ENCODE measurements at places on chromosomes 5 and 9.
A peak's percentile ranks its signal among the peaks of the same experiment; 100 is the strongest.

DNA sequence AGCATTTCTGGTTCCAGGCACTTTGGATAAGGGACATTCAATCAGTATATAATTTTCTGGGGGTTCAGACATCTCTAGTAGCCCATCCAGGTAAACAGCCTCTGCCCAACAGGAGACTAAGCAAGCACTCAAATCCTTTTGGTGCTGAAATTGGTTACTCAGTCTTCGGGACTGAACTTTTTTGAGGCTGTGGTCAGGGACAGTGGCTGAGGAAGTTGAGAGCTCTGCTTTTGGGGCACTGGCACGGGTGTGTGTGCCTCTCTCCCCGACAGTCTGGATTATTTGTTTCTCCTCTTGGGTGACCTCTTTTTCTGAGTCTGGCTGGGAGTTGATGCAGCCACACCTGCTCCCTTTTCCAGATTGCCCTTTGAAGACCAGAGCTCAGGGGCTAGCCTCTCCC lies 47.6 kb downstream of the ACER2 start:
- no peak for DNase-seq

GRCh38 chr9:20604562-20604961 lies 17.7 kb downstream of the MLLT3 start:
- no peak for DNase-seq

- DNase-seq = no peak
Measured at GRCh38 chr9:134992755-134993124, 75.0 kb upstream of the FCN1 start.

DNA sequence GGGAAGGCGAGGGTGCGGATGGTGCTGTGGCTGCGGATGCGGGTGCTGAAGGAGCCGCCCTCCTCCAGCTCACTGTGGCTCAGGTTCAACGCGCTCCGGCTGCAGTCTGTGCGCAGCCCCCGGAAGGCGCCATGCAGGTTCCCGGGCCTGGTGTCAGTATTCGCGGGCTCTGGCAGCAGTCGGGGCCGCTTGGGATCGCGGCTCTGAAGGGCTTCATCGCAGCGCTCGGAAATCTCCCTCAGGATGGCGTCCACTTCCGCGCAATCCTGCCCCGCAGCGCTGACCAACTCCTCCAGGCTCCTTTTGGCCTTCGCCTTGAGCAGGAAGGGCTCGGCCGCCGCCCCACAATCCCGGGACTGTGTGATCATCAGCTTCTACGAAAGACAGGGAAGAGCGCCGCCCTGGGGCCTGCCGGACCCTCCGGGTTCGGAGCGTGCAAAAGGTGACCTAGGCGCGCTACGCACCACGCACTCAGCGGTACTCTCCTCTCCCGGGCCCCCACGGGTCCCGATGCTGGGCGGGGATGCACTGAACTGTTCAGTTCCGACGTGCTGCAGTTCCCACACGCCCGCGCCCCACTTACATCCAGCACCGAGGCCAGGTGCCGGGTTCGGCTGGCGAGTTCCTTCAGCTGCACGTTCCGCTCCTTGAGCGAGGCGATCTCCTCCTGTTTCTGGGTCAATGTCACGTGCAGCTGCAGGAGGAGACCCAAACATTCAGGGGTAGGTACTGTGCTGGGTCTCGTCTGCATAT lies 6.5 kb downstream of the MCIDAS start:
- no peak for DNase-seq

- no peak for DNase-seq
Measured at GRCh38 chr5:134963098-134963497, 4.6 kb upstream of the CATSPER3 start.

DNA sequence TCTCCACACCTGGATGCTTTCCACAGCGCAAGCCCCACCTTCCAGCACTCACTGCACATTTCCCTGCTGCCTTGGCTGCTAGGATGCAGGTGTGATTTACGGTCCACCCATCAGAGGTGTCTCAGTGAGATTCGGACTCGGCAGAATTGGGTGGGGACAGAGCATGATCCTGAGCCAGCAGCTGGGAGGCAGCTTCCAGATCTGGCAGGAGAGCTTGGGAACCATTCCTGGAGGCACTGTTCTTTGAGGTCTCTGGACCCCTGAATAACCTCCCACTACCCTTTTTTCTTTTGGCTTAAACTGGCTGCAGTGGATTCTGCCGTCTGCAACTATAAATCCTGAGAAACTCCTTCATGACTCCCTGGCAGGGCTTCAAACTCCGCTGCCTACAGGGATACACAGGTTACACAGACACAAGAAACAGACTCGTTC lies 99.6 kb upstream of the PHYKPL start:
- DNase-seq = no peak

DNA sequence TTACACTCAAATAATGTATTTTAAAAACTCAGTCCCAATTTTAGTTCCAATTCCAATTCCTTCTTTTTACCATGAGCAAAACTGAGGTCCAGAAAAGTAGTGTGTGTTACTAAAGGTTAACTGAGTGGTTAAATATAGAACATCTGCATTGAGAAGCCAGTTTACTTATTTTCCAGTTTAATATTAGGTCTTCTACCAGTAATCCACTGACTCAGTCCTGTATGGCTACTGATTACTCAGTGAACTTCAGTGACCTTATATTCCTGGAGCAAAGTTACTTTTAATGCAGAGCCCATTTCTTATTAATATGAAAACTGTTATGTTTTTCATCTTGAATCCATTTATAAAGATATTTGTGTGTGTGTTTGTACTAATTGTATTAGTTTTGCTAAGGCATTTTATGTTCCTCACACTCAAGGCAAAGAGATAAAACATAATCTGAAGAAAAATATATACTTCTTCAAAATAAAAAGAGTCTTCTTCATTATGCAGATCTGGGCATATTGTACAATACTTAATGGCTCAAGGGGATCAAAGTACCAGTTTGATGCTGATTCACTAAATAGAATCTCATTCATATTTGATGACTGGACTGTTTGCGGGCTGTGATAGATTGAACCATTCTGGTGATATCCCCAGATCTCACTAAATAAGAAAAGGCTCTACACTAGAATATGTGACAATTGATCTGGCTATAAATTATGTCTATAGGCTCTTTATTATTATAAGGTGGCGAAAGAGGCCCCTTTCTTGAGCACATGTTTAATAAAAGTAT lies 60.8 kb downstream of the DMXL1 start:
- no peak for DNase-seq

GRCh38 chr5:98042961-98043360 lies 730.5 kb upstream of the RGMB start:
- no peak for DNase-seq

- no peak for DNase-seq
Measured at GRCh38 chr9:79111653-79112052, 460.1 kb upstream of the TLE4 start.

DNA sequence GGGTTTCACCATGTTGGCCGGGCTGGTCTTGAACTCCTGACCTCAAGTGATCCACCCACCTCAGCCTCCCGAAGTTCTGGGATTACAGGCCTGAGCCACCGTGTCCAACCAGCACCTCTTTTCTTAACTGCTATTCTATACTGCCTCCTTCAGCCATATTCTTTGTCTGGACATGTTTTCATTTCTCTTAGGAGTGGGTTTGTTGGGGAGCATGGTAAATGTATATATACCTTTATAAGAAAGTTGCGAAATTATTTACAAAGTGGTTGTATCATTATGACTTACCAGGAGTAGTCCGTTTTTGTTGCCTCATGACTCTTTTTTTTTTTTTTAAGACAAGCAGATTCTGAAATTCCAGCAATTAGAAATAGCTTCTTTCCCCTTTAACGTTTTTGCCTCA lies 38.7 kb downstream of the CDC42SE2 start:
- no peak for DNase-seq

DNA sequence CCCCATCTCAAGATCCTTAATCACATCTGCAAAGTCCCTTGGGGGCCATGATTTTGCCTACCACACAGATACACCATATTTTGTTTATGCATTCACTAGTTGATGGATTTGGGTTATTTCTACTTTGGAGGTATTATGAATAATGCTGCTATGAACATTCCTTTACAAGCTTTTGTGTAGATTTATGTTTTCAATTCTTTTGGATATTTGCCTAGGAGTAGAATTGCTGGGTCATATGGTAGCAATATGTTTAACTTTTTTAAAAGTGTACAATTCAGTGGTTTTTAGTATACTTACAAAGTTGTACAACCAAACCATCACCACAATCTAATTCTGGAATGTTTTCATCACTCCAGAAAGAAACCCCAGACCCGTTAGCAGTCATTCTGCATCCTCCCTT lies 7.8 kb upstream of the ANP32B start:
- DNase-seq = no peak

GRCh38 chr9:131739959-131740648 lies at the start of gene RAPGEF1:
Gene RAPGEF1, minus strand, starts transcription at chr9:131740076. Its CDS starts 246 bp downstream, at chr9:131739830.
- DNase-seq = peak; percentile 77

Measured in T-helper 17 cell (primary cell).